ENCODE measurements at places on chromosomes 1 and 21.

GRCh38 chr21:42847726-42848125, 31.6 kb downstream of the WDR4 start:
- DNase-seq, result no peak

DNA sequence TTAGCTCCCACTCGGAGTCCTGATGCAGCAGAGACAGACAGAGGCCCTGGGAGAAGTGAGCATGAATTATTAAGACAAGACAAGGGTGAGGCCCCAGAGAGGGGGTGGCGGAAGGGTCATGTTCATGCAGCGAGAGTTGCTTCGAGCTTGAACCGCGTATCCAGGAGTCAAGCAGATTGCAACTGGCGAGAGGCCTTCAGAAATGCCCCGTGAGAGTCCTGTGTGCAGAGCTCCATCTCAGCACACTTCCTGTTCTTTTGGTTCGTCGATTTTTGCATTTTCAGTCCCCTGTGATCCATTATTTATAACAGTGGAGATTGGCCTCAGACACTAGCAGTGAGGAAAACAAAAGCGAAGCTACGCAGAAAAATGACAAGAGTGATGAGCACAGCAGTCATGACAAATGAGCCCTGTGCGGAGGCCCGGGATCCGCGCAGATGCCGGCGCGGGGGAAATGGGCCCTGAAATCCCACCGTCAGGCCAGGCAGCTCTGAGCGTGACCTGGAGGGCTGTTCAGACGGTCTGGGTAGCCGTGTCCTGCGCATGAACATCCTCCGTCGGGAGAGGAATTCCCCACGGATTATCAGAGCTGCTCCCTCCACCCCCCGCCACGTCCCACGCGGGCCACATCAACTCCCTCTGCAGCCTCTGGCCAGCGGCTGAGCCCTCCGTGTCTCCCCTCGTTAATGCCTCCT, 15.0 kb downstream of the PDE9A start:
- DNase-seq, result no peak

DNA sequence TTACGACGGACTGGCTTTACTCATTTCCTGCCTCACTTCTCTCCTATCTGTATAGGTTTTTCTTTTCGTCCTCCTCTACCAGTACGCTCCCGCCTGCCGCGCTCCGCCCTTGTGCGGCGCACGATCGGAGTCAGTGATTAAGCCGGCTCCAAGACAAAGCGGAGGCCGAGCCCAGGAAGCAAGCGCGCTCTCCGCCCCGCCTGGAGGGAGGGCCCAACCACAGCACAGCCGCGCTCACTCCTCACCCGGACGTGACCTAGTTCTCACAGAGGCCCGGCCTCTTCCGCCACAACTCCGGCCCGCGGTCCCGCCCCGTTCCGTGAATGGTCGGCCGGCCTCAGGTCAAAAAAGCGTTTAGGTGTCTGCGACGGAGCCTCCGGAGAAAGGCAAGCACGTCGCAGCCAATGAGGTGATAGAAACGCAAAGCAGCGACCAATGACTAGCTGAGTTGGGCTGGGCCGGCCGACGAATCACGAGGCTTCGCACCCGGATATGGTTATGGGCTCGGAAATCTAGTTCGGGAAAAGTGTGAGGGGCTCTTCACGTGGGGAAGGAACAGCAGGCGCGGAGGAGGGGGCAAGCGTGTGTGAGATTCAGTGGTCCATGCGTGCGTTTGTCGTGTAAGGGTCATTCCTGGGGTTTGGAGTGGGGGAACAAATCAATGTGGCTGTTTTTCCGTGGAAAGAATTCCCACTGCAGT, at the start of gene METTL13:
Gene METTL13, plus strand, starts transcription at position 485 of the 700 bp plus-strand sequence. CDS start 308 bp downstream, outside the sequence.
- DNase-seq, result peak; percentile 100

- no peak for DNase-seq
Measured at GRCh38 chr21:28118570-28118969, 874.1 kb downstream of the LTN1 start.

DNA sequence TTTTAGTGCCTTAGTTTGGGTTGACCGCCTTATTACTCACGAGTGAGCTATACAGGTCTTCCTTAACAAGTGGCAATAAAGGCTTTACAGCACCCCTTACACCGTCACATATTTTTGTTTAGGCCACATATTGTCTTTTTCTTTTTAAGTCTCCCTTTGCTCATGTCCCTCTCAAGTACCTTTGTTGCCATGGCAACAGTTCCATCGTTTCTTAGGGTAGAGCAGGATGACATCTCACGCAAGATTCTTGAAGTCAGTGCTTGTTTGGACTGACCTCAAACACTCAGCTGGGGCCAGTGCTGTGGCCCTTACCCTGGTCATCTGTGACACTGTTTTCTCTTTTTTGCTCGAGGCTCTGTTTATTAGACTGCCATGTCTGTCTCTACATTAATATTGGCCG, 69.8 kb downstream of the PBX1 start:
- no peak for DNase-seq

DNA sequence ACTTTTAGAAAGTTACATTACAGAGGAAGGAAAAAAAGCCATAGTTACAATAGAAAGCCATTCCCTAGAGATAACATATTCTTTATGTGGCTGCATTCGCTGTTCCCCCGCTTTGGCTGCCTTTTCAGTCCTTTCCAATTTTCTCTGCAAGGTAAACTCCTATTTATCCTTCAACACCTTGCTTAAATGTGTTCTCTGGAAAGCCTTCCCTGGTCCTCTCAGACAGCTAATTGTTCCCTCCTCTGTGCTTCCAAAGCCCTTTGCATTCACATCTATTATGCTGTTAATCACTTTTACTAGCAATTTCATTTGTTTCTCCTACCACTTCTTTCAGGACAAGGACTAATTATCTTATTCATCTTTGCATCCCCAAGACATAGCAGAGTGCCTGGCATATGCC, 1.6 kb downstream of the PHC2 start:
- DNase-seq, result no peak
